Renal cortical epithelial cell (primary cell): ENCODE measurements at places on chromosomes 2 and 18.
A peak's percentile ranks its signal among the peaks of the same experiment; 100 is the strongest.

- DNase-seq: no peak
These were observed at the start of gene WNT10A for GRCh38 chr2:218880102-218880858. Gene WNT10A (plus strand): TSS chr2:218880852. CDS start chr2:218880996, 144 bp downstream.

DNA sequence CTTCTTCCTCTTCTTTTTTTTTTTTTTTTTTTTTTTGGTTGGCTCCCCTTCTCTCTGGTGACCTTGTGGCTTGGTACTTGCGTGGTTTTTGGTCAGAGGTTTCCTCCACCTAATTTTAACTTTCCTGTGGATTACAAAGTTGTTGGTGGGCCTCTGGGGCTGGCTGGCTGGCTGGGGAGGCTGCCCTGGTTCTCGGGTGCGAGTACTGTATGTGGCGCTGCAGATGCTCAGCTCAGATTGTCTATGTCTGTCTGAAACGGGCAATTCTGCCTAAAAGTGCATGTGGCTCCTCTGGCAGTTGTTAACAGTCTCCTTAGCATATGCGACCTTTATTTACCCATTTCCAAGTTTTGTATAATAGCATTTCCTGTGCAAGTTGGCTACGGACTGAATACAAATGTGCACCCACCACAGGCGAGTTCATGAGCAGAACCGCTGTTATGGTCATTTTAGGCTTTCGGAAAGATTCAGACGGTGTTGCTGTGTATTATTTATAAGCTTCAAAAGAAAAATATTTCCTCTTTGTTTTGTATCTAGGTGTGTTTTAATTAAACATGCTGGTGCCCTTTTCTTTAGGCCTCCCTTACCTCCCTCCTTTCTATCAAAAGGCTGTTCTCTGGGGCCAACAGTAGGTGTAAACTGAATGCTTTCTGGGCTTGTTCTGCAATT lies 4.4 kb downstream of the TBR1 start:
- DNase-seq: no peak

DNA sequence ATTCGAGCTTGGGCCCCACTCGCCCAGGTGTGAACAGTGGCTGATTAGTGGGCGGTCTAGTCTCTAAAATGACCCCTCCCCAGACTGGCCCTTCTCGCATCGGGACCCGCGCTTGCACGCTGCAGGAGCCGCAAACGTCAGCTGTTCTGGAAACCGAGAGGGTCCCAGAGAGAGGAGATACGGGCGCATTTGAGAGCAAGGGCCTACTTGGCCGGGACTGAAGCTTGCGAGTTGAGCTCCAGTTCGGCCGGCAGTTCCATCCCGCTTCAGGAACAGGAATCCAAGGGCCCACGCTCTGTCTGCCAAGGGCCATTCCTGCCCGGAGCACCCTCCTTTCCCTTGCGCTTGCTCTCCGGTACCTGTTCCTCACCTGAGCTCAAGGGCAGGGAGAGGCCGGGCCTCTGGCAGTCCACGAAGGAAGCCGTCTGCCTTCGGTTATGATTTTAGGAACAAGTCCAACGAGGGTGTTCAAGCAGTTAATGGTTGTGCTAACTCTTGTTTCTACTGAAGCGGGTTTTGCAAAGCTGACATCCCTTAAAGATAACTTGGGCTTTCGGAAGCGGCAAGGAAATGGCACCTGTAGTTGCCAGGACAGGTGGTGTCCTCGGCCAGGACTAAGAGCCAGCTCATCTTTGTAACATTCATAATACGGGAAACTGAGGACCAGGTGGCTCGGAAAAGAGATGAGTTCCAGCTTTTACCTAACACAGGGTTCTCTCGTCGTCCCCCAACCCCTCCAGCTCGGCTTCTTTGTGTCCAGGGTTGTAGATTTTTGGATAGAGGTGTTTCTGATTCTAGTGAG lies 3.9 kb upstream of the DLX1 start:
- no peak for DNase-seq

- DNase-seq: no peak
These were observed 8.5 kb downstream of the SUCLG1 start for GRCh38 chr2:84450288-84451227.

DNA sequence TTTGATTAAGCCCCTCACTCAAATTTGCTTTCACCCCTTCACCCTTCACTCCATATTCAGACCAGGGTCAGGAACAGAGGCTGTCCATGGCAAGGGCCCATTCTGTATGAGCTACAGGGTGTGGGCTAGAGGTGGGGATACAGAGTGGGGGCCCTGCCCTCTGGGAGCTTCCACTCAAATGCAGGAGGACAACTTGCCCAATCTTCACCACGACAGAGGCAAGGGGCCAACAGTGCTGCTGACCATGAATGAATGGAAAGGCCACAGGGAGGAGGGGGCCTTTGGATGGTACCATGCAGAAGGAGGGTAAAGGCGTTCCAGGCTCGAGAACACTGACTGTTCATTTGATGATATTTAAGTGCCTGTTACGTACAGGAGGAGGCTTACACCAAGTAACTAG lies 22.8 kb downstream of the ADRA2B start:
- no peak for DNase-seq

- no peak for DNase-seq
These were observed 349.6 kb downstream of the ARL6IP6 start for GRCh38 chr2:153068052-153068451.

- DNase-seq: peak; percentile 93
These were observed 3.7 kb upstream of the ATG16L1 start for GRCh38 chr2:233247744-233248143.

DNA sequence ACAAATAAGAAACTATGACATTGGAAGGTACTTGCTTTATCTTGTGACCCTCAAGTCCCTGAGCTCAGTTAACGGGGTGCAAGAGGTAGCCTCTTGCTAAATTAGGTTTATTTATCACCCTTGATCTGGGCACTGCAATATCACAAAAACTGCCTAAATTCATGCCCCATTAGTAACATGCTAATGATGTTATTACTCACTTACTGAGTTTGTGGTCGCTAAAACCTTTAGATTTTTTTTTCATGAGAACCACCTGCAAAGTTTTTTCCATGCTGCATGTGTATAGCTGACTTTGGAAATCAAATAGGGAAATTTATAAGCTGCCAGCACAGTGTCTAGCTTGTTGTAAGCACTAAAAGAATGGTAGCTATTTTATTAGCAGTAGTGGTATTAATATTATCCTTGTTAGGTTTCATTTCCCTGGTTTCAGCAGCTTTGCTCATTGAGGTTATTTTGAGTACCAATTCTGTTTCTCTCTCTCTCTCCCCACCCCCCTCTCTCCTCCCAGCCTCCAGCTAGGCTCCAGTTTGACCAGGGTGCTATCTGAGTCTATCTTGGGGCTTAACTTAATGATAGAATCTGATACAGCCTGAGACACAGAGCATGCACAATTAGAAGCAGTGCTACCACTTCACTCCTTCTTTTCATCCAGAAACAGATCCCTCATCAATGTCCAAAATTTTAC lies 88.7 kb upstream of the ATP8B1 start:
- DNase-seq: peak; percentile 51

GRCh38 chr2:45319683-45320455 lies 291.2 kb downstream of the SRBD1 start:
- no peak for DNase-seq

- no peak for DNase-seq
These were observed 52.9 kb downstream of the EPB41L3 start for GRCh38 chr18:5490753-5491480.

DNA sequence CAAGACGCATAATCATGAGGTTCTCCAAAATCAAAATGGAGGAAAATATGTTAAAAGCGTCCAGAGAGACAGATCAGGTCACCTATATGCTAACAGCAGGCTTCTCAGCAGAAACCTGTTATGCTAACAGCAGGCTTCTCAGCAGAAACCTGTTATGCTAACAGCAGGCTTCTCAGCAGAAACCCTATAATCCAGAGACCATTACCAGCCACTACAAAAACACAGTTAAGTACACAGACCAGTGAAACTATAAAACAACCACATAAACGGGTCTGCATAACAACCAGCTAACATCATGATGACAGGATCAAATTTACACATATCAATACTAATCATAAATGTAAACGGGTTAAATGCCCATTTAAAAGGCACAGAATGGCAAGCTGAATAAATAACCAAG lies 1548.4 kb upstream of the TMEFF2 start:
- no peak for DNase-seq

DNA sequence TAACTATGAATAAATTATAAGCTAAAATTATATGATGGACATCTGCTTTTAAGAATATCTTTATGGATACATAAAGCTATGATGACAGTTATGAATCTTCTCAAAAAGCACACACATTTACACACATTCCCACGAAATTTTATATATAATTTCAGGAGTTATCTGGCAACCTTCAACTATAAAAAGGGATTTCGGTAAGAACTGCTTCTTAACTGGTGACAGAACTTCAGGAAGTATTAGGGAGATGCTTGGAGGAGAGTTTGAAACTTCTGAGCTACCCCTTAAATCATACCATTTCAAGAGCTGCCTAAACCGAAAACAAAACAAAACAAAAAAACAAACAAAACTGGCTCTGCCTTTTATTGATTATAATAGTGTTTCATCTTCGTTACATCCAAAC lies 399.4 kb downstream of the ZEB2 start:
- no peak for DNase-seq

DNA sequence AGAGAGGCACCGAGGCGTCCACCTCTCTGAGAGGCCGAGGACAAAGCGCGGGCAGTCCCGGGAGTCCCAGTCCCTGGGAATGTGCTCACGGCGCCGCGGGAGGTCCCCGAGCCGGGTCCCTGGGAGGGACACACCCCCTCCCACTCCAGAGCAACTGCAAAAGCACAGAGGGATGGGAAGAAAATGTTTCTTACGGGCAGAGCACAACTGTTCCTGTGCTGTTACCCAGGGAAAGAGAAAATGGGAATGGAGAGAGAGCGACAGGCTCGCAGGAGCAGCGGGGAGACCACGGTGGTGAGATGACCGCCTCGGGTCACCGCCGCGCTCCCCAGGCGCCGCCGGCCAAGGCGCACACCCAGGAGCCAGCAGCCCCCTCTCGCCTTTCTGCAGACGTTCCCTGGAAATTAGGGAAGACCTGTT lies 1.2 kb upstream of the BCL11A start:
- no peak for DNase-seq

DNA sequence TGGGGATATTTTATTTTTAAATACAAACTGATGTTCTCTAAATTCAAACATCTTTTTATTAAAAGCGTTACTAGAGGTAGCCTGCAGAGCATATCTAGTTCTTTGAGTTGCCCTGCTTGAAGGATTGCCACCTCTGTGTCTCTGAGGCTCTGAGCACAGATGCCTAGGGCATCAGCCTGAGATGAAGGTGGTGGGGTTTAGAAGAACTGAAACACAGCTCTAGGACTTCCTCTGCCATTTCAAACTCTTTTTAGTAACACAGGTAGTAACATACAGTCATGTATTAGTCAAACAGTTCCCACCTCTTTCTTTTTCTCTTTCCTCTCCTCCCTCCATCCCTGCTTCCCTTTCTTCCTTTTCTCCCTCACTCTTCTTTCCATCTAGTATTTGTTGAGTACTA lies 57.6 kb downstream of the TTC21B start:
- no peak for DNase-seq

DNA sequence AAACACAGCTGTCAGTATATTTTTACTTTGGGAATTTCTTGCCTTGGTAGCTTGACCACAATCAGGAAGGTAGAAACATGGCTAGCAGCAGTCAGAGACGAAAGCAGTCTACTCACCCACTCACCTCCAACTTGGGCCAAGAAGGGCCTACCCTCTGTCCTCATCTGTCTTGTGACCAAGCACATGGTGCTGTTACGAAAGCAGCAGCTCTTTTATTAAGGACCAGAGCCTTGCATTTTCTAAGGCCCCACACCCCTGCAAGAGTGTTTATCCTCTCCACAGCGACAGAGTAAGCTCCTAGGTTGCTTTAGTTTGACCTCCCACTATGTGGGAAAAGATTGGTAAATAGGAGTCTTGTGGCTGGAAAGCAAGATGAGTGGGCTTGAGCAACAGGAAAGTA lies 31.3 kb upstream of the MSTN start:
- peak; percentile 43 for DNase-seq
